Germinal center (tissue), 1 donor: ENCODE measurements at places on chromosomes 2 and 18.

DNA sequence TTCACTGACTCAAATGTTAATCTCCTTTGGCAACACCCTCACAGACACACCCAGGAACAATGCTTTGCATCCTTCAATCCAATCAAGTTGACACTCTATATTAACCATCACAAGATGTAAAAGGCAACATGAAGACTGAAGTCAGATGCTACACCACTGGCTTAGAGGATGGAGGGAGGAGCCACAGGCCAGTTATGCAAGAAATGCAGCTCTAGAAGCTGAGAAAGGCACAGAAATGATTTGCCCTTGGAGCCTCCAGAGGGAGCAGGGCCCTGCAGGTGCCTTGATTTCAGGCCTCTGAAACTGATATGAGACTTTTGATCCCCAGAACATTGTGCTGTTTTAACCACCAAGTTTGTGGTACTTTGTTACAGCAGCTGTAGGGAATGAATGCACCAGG is 276.3 kb downstream of the KCNS3 start:
- no peak for DNase-seq

GRCh38 chr2:182349268-182349667 is 77.6 kb downstream of the PDE1A start:
- DNase-seq = no peak

DNA sequence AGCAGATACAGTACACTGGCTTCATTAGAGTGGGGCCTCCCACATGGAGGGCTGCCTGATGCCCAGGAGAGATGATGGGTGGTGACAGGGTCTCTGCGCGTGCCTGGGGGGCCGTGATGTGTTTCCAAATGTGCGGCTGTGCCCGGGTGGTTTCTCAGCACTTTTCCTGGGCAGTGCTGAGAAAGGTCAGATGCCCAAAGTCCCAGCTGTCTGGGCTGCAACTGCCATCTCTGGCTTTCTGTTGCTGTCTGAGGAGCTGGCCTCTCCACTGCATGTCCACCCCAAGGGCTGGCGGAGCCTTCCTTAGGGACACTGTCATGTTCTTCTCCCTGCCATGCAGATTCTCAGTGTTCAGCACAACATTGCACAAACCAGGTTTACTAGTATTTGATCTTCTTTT is 62.7 kb upstream of the NFATC1 start:
- no peak for DNase-seq

DNA sequence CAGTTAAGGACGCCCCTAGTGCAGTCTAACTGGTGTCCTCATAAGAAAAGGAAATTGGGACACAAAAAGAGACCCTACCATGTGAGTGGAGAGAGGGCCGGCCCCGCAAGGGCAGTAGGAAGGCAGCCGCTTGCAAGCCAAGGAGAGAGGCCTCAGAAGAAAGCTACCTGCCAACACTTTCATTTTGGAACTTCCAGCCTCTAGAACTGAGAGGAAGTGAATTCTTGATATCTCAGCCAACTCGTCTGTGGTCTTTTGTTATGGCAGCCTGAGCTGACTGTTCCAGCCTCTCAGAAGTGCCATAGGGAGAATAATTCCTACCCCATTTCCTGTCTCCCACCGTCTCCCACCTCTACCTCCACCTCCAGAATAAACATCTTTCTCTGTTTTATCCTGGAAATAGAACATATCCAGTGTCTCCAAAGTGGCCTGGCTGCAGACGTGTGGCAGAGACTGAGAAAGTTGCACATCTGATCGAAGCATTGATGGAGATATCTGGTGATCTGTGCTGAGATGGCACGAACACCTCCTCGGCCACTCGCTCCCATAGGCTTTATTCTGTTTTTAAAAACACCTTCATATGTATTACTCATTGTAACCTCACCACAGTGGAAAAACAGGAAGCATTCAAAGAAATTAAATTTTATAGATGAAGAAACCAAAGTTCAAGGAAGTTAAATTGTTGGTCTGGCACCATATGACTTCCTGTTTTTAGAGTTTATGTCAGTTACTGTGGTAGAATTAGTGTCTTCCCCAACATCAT is 39.5 kb upstream of the MARCO start:
- DNase-seq = no peak

GRCh38 chr18:3402982-3403451 is 47.0 kb upstream of the TGIF1 start:
- DNase-seq = no peak

- DNase-seq = no peak
These were observed 61.3 kb downstream of the CYBRD1 start for GRCh38 chr2:171583566-171583965.

- no peak for DNase-seq
These were observed 62.7 kb downstream of the ZCCHC2 start for GRCh38 chr18:62585274-62586150.

GRCh38 chr2:656676-657075 is 20.5 kb downstream of the TMEM18 start:
- DNase-seq = no peak

DNA sequence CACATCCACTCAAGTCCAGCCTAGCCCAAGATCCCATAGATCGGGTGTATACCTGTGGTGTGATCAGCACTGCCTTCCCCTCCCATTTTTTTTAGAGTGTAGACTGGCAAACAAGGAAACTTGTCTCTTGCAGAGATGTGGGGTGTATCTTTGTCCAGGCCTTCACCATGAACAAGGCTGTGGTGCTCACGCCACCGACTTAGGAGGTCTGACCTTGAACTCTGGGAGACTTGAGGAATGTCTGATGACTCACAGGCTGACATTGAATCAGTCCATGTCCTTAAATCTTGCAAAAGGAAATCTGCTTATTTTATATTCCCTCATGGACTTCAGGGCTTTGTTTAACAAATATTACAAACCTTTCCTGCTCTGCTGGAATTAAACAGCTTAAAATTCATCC is 4.5 kb upstream of the CTIF start:
- no peak for DNase-seq

GRCh38 chr2:201769666-201770373 is 10.9 kb downstream of the ALS2 start:
- DNase-seq = no peak

GRCh38 chr2:192416060-192416459 is 221.3 kb upstream of the TMEFF2 start:
- no peak for DNase-seq

- peak; percentile 70 for DNase-seq
These were observed 38.5 kb downstream of the KCTD18 start for GRCh38 chr2:200471324-200471848.

DNA sequence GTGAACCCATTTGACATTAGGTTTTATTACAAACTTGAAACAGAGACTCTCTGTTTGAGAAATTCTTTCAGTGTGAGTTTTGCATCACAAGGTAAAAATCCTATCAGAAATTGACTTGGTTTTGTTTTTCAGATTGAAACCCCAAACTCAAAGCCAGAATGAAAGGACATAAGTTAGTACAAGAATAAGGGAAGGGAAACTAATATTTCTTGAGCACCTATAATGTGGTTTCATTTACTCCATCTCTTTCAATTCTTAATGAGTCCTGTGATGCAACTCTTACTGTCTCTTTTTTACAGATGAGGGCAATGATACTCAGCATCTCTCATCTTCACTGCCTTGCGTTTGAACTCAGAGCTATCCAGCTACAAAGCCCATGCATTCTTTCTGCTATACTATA is 210.0 kb upstream of the SIX3 start:
- DNase-seq = no peak

- DNase-seq = no peak
These were observed at the start of gene CAPN14 for GRCh38 chr2:31217465-31218200. Gene CAPN14 (minus strand): TSS chr2:31217515. CDS start chr2:31205447, 12,068 bp downstream.

DNA sequence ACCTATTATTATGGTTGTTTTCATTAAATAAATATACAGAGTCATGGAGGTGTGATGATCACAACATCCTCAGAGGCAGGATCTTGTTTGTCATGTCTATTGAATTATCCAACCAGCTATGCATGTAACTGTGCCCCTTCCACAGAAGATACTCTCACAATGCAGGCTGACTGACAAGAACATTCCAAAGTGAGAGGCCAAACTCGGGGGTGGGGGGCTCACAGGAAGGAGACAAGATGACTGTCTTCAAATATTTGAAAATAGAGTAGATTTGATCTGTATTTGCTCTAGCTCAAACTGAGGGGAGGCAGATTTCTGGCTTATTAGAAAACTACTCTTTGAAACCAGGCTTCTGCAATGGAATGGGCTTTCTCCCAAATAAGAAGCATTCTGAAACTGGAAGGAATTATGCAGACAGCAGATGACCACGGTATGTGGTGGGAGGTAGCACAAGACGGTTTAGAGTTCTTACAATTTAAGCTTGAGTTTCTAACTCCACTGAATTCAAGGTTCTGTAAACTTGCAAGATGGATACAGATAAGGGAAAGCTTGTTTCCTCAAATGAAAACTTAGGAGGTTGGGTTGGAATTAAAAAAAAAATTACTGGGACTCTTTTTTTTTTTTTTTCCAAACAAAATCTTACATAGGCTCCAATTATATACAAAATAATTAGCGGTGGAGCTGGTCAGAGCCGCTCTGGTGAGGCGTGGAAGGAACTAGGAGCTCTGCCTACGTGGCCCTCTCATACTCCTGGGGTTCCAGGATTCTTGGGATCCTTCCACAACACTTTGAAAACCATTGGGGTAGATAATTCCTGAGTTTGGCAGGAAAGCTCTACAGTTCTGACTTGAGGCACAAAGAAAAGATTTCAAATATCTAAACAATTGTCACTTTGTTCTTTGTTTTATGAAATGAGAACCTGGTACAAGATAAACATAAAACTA is 79.3 kb downstream of the PLA2R1 start:
- DNase-seq = no peak

GRCh38 chr18:56770097-56770496 is 118.9 kb downstream of the WDR7 start:
- DNase-seq = no peak

- DNase-seq = no peak
These were observed 623.2 kb upstream of the ID2 start for GRCh38 chr2:8058652-8059051.

DNA sequence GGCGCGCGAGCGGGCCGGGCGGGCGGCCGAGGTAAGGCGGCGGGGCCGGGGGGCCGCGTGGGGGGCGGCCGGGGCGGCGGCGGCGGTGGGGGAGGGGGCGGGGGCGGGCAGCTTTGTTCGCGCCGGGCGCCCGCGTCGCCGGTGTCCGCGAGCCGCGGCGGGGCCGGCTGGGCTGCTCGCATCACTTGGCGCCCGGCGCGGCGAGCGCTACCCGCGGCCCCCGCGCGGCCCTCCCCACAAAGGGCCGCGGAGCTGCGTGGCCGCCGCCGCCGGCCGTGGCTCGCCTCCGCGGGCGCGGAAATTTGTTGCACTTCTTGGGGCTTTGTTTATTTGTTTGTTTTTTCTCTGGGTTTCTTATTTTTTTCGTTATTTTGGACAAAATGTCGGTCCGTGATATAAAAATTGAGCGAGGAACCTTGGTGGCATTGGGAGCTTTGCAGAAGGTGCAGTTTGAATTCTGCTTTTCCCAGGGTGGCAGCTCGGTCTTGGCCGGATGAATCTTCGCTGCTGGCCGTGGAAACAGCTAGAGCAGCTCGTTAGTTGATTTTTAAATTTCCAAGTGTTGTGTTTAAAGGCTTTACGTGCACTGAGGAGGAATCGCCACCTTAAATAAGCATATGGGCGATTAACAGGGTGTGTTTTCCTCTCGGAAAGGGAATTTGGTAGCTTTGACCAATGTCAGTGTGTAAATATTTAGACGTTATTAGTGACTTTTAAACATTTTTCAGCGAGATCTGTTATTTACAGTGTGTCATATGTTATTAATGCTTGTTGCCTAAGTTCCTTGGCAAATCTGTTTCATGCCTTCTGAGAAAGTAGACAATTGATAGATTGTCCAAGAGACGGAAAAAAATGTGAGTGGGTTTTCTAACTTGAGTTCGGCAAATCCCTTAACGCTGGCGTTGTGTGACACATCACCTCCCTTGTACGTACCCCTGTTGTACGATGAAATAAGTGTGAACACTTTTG is 822 bp downstream of the UBE2E3 start:
- DNase-seq = peak; percentile 39

DNA sequence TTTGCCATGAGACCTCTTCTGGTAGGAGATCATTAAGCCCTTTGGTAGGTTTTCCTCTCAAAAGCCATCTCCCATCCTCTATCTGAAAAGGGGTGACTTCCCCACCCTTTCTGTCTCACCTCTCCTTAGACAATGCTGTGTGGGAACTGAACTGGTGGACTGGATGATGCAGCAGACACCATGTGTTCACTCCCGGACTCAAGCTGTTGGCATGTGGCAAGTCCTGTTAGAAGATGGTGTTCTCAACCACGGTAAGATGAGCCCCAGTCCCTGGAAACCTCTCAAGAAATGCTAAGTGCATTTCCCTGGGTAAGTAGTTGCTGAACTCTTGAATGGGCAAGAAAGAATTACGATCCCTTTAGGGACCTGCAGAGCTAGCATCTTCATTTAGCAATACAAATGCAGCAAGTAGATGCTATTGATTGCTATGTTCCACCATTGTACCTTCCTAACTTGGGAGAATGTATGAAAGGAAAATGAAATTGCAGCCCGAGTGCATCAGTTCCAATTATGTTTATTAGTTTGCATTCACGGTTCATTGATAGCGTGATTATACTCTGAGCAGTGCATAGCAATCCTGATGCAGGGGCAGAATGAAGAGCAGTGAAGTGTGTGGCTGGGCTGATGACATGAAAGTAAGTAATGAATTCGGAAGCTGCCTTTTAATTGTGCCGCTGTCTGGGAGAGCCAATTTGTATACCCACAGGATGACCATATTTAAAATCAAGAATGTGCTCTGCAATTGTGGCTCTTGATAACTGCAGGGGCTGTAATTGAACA is 110.0 kb upstream of the MAP3K20 start:
- no peak for DNase-seq

DNA sequence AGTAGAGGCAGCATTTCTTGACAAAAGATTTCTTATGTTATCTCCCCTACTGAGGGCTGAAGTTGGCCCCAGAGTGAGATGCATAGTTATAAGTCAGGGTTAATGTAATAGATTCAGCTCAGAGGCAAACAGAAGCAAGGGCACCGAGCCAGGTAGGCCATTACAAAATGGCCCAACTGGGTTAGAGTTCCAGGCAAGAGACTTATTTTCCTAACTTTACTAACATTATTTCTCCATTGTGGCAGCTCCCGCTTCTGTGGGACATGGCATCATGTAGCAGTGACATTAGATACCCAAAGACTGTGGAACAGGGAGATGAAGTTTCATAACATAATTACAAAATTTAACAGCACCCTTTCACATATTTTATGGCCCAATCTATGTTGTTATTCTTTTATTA is 27.1 kb downstream of the TSPYL6 start:
- no peak for DNase-seq

- DNase-seq = no peak
These were observed 436.4 kb downstream of the DCDC2C start for GRCh38 chr2:4139731-4140130.

GRCh38 chr2:236305964-236306605 is 41.9 kb upstream of the ASB18 start:
- no peak for DNase-seq

DNA sequence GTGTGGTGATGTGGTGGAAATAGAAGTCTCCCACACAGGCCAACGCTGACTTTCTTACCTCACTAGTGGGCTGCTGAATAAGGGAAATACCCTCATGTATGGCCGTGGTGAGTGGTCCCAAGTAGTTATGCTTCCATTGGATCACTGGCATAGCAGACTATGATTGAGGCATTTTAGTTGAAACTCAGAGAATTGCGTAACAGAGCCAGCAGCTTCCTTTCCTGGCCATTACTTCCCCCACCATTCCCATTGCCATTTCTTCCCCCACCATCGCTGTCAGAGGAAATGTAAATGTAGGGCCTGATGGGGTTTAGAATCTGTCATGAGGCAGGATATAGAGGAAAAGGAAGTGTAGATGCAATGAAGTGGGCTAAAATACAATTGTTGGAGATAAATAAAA is 209.5 kb downstream of the KCNH7 start:
- no peak for DNase-seq

GRCh38 chr2:240532031-240532775 is 25.6 kb downstream of the ANKMY1 start:
- DNase-seq = no peak

GRCh38 chr18:62525608-62526007 is 2.8 kb downstream of the ZCCHC2 start:
- peak; percentile 11 for DNase-seq
